ENCODE measurements at places on chromosomes 2 and 18. TPM values are rescaled to one million over a fixed set of nuclear protein-coding genes. Genes with fewer than 3 reads are reported as not detected.
A peak's percentile ranks its signal among the peaks of the same experiment; 100 is the strongest.

GRCh38 chr2:3424171-3424795 is 44.8 kb downstream of the TRAPPC12 start:
- DNase-seq, result no peak

DNA sequence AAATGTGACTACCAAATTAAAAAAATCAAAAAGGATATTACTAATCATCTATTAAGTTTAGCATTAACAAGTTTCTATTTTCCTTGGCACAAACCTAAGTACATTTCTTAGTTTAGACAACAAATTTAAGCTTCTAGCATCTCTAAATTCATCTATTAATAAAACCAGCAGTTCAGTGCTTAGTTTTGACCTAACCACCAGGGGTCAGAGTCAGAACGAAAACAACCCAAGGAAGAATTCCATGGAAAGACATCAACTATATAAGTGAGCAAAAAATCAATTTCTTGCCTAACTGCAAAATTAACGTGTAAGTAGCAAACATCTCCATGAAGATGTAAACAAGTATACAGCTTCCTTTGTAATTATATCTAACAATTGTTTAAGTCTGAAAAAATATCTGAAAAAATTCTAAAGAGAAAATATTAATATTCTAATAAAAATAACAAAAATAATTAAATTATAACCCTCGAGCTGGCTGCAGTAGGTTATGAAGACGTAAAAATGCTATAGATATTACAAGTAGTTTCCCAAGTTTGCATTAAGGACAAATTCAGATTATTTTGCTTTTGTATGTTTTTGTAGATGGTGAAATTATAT is 83.7 kb downstream of the CERKL start:
- DNase-seq, result peak; percentile 45

DNA sequence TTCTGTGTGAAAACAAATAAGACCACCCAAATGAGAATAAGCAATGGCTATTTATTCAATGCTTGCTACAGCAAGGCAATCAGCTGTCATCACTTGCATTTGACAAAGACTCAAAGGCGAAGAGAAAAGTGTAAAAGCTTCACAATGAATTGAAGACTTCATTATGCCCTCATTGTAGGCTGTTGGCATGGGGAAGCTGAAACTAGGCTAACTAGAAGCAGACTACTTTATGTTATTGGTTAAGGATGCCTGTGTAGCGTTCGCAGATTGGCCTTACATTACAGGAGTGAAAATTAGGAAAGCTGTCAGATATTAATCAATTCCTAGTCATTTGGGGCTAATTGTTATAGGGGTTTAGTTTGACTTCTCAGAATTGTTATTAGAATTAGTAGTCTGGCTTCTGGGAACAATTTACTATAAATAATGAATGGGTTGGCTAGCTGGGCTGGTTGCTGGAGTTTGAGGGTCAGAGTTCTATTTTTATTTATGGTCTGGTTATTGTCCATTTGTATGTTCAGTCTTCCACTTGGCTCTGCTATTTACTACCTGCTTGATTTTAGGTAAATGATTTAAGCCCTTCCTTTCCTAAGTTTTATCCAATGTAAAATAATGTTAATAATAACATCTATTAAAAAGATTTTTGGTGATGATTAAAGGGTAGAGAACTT is 437.2 kb upstream of the SYT4 start:
- DNase-seq, result no peak

DNA sequence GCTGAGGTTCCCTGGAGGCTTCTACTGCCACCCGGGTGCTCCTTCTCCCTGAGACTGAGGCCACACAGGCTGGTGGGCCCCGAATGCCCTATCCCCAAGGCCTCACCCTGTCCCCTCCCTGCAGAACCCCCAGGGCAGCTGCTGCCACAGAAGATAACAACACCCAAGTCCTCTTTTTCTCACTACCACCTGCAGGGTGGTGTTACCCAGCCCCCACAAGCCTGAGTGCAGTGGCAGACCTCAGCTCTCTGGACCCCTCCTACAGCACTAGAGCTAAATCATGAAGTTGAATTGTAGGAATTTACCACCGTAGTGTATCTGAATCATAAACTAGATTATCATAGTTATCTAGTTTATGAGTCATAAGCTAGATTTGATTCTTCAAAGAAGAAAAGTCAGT is 7.3 kb upstream of the CENPA start:
- DNase-seq, result no peak

- peak; percentile 89 for DNase-seq
Observed at GRCh38 chr18:80178935-80179818, 68.1 kb downstream of the PARD6G start.

DNA sequence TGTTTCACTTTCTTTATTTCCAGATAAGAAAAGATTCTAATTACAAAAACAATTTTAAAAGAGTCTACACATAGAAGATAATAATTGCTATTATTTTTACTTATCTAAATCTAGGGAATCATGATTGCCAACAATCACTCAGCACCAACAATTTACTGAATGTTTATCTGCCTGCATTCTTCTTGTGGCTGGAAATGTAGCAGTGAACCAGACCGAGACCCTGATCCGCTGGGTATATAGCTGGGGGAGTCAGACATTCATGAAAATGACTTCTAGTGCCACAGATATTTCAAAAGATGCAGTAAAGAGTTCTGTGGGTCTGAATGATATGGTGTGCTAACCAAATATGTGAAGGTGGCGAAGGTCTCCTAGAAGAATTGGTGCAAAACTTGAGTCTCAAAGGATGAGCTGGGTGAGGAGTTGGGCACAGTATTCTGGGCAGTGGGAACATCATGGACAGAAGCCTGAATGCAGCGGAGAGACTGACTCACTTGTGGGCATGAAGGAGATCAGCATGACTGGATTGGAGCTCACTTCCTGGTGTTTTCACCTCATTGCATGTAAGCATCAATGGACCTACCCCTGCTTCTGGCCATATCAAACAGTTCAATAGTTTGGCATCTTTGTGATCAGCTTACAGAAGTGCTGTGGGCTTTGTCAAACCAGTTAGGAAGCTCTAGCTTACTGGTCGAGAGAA is 26.1 kb upstream of the FN1 start:
- DNase-seq, result peak; percentile 74

- DNase-seq, result peak; percentile 86
Observed at GRCh38 chr2:212854116-212854515, 297.3 kb downstream of the IKZF2 start.

DNA sequence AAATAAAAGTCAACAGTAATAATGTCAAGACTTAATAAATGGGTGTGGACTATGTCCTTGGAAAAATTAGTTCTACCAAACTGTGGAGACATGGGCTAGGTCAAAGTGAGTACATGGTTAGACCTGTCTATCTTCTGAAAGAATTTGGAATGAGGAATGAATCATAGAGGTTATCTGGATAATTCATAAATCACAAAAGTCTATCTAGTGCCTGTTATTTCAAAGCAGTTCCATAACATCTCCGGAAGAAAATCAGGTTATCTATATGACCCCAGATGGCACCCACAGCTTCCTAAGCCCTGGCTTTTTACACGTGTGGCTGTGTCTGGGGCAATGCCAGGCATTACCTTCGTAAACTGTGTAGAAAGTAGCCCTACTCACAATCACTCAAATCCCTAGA is 272.0 kb downstream of the ETAA1 start:
- peak; percentile 22 for DNase-seq

- DNase-seq, result no peak
Observed at GRCh38 chr2:158969162-158969714, 798 bp downstream of the TANC1 start.

- no peak for DNase-seq
Observed at GRCh38 chr2:47309472-47309951, 93.4 kb upstream of the MSH2 start.

DNA sequence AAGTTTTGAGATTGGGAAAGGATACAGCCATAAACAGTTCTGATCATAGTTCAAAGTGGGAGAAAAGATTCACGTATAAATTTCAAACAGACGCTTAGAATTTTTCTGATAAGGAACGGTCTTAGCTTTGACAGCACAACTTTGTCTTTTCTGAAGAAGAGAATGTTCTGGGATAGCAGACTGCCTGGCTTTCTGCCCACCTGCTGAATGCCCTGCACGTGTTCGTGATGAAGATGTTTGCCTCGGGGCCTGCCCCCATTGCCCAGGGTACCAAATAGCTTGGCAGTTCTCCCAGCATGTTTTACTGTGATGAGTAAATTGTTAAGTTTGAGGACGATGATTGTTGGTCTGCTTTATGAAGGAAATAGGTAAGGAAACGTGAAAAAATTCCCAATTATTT is 4.6 kb downstream of the MRPL33 start:
- DNase-seq, result no peak

DNA sequence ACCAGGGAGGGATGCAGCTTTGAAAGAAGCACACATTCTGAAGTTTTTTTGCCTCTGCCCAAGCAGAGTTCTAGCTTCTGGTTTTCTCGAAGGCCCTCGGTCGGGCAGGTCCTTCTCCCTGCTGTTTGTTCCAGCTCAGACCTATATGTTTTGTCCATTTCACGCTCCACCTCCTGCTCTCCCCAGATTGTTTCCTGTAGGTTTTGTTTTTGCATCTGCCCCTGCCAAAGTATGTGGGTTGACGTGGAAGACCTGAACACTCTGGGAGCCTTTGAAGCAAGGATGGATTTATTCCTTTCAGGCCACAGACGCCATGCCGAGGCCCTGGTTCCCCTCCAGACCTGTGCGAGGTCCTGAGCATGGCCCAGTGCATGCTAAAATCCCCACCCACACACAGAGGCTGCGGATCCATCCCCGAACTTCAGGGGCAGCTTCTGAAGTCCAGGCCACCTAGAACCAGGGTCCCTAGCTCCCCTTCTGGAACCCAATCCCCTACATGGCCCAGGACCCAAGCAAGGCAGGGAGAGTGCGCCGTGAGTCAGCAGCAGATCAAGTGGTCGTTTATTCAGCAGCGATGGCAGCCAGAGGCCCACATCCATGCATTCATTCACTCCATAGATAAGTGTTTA is 205.4 kb downstream of the KLHL29 start:
- DNase-seq, result no peak

DNA sequence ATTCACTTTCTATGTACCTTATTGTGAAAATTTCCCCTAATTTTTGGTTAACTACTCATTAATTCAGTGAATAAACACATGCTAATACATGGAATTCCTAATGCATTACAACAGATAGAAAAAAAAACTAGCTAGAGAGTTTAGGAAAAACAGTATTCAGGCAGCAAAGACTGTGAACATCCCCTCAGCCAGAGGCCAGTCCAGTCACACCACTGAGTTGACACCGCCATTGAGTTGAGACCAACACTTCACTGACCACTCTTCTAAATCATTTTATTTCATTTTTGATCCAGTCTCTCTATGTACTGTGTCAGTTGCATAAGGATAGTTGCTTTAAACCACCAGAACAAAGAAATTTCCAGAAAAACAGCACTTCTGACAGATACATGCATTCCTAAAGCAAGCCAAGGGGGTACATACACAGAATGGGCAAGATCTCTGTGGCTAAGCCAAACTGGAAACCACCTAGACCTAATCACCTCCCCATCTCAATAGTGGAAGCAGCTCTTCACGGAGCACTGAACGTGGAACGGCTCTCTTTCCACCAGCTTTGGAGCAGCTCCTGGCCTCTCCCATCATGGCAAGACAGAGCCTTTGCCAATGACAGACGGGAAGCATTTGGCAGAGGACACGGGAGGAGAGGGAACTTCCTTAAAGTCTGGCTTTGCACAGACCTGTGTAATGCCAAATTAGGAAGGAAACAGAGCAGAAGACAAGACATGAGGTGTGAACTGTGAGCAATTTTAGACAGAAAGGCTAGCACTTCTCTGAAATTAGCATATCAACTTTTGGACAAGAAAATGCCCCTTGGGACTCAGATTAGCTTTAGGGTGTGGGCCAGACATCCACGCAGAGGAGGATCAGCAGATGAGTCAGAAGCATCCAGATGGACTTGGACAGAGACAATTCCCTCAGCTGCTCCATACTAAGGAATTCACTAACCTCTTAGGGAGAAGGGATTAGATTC is 36.4 kb downstream of the CACNB4 start:
- DNase-seq, result peak; percentile 46

GRCh38 chr2:110816404-110817365 is 84.3 kb downstream of the ACOXL start:
- peak; percentile 75 for DNase-seq

GRCh38 chr2:85132834-85133637 is at the start of gene TCF7L1:
Gene TCF7L1, plus strand, starts transcription at chr2:85133392. Its CDS starts 293 bp downstream, at chr2:85133685.
- peak; percentile 63 for DNase-seq

DNA sequence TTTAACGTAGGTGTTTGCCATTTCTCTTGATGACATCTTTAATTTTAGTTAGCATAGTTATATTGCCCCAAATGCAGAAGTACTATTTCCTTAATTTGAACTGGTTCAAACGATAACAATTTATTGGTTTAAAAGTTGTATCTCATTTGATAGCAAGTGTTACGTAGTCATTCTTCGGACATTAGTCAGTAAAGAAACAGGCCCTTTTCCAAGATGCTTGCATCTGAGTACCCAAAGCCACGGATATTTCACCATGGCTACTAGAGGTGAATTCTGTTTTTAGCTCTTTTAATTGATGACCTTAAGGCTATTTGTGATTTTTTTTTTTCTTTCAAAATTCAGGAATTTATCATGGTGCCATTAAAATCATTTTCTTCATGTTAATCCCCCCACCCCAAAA is 32.1 kb downstream of the GLS start:
- DNase-seq, result no peak

- no peak for DNase-seq
Observed at GRCh38 chr2:33709951-33710350, 110.9 kb upstream of the FAM98A start.

GRCh38 chr18:76258209-76258608 is 236.8 kb downstream of the ZNF516 start:
- peak; percentile 67 for DNase-seq

DNA sequence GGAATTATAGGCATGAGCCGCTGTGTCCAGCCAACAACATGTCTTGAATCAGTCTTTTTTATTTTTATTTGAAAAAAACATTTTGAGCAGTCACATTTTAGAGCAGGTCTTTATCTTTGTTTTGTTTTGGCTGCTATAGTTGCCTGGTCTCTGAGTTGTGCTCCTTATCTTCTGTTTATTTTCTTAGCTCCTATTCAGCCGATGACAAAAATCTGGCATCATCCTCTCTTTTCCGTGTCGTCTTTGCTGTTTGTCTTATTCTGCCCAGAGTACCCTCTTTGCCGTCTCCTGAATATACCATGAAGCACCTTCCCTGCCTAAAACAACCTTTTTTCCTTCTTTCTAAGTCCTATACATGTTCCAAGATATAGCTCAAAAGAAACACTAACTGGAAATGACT is 201.1 kb downstream of the THSD7B start:
- no peak for DNase-seq

- DNase-seq, result no peak
Observed at GRCh38 chr2:170681311-170681710, 33.8 kb upstream of the SP5 start.

CYB5A gene
- 53.2 TPM for total RNA-seq

GNAL gene
- 8.8 TPM for total RNA-seq

UPP2 gene
- total RNA-seq, result not detected

L3MBTL4 gene
- 1.0 TPM for total RNA-seq

ALPI gene
- not detected for total RNA-seq

FIGN gene
- total RNA-seq, result 1.4 TPM

SAG gene
- not detected for total RNA-seq

KHK gene
- 0.77 TPM for total RNA-seq

LONRF2 gene
- under 0.01 TPM for total RNA-seq

DUSP2 gene
- 5.3 TPM for total RNA-seq

CFAP221 gene
- not detected for total RNA-seq

All from bronchial epithelial cell (primary cell).